ENCODE measurements at places on chromosomes 12 and 14.

- no peak overlapping the region for H3K27ac ChIP-seq
- no peak for DNase-seq
- no peak overlapping the region for H3K4me3 ChIP-seq
- no peaks in the 10 kb centered on the region for H3K27me3 ChIP-seq
- peaks cover 4% of the 10 kb centered on the region for H3K4me1 ChIP-seq
These were observed 13.7 kb upstream of the EVL start for GRCh38 chr14:100051543-100051942.

- H3K4me3 ChIP-seq, result no peak overlapping the region
- no peak overlapping the region for H3K27ac ChIP-seq
- H3K36me3 ChIP-seq, result no peaks in the 10 kb centered on the region
- peak; percentile 62 for DNase-seq
- H3K27me3 ChIP-seq, result no peaks in the 10 kb centered on the region
- H3K4me1 ChIP-seq, result no peaks in the 10 kb centered on the region
These were observed 135.7 kb downstream of the PPM1H start for GRCh38 chr12:62799126-62799736.

GRCh38 chr12:116813271-116814041, 67.8 kb downstream of the HRK start:
- H3K27ac ChIP-seq, result no peak overlapping the region
- no peak for DNase-seq
- H3K4me3 ChIP-seq, result no peak overlapping the region
- no peaks in the 10 kb centered on the region for H3K4me1 ChIP-seq

DNA sequence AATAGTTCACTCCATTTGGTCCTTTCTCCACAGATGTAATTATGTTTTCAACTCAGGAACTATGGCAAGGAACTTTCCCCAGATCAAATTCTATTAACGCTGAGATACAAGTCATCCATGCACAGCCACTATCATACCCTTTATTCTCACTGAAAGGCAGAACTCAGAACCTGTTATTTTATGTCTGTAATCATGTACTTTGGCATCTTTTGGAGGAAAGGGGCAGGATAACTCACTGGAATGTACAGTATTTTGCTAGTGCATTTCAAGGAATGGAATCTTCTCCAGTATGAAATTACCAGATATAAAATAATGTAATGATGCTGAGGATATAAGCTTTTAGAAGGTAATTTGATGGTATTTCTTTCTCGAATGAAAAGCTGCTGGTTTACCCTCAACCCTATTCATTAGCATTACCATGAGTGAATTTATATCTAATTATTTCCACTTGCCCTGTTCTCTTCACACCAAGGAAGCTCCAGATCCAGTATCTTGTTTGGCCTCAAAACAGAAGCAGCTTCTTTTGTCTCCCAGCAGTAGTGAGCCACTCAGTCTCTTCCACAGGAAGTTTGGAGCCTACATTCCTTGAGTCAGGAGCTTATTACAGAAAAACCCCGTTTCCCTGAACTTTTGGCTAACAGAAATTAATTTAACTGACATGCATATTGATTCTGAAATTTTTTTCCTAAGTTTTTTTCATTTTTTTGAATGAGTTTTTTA, 10.0 kb upstream of the AMHR2 start:
- DNase-seq, result no peak
- H3K4me1 ChIP-seq, result peaks cover 9% of the 10 kb centered on the region
- peak overlapping the region; percentile 25 for H3K27ac ChIP-seq
- no peaks in the 10 kb centered on the region for H3K36me3 ChIP-seq

- H3K4me1 ChIP-seq, result no peaks in the 10 kb centered on the region
- no peaks in the 10 kb centered on the region for H3K36me3 ChIP-seq
- H3K4me3 ChIP-seq, result no peak overlapping the region
- DNase-seq, result no peak
These were observed 162.1 kb downstream of the FUT8 start for GRCh38 chr14:65574611-65575010.

DNA sequence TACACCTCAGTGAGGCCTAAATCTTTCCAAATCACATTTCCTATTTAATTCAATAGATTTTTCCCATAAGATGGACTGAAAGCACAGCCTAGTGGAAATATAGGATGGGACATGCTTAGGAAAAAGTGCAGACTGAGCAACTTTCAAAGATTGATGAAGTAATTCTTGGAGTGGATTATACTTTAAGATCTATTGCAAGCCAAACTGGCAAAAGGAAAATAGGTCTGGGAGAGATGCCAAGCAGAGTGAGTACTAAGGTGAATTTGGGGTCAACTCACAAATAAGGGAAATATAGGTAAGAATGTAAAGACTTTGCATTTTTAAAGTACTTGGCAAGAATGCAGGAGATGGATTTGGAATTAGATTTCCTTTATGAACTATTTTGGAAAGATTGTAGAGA, 170.2 kb upstream of the FOXG1 start:
- no peak overlapping the region for H3K4me3 ChIP-seq
- H3K27me3 ChIP-seq, result no peaks in the 10 kb centered on the region
- no peaks in the 10 kb centered on the region for H3K36me3 ChIP-seq
- DNase-seq, result no peak
- no peaks in the 10 kb centered on the region for H3K4me1 ChIP-seq
- H3K27ac ChIP-seq, result no peak overlapping the region
